Fibroblast of pulmonary artery (primary cell): ENCODE measurements at places on chromosomes 7 and 10.

DNA sequence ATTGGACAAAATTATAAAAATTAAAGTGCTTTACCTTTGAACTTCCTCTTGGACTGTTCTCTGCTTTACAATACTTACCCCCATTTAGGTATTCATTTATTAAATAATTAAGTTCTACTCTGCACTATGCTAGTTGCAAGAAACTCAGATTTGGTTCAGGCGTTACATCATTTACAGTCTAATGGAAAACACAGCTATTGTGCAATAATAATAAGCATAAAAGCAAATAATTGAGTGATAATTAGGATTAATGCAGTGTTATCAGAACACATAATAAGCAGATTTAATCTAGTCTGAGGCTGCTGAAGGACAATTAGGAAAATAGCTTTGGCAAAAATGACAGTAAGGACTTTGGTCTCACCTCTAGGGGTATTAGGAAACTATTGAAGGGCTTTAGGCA lies 493.2 kb upstream of the ADARB2 start:
- no peak for DNase-seq

- DNase-seq = no peak
Observed at GRCh38 chr10:114654822-114655575, 3.1 kb downstream of the ABLIM1 start.

DNA sequence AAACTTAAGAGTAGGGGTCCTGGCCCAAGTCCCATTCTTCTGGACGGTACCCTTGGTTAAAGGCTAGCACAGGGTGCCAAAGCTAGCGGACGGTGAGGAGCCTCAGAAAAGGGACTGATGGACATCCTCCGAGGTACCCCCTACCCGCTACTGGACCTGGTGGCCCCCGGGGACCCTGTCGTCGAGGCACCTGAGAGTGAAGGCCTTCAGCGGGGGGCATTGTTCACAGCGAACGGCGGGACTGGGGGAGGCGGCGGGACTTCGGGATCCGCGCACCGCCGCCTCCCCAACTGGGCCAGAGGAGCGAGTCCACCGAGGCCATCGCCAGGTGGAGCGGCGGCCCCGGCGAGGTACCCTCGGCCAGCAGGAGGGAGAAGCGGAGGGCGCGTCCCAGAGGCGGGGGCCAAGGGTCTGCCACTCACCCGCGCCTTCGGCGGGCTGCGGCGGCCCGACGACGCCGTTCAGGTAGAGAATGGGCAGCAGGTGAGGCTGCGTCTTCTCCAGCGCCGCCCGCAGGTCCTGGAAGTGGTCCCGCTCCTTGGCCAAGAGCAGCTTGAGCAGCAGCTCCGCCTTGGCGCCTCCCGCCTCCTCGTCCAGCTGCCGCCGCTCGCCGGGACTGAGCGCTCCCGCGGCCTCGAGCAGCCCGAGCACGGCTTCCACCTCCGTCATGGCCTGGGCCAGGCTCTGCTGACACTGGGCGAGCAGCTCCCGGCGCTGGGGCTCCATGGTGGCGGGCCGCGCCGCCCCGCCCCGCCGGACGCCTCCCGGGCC lies 575 bp downstream of the DLG5 start:
- peak; percentile 32 for DNase-seq

DNA sequence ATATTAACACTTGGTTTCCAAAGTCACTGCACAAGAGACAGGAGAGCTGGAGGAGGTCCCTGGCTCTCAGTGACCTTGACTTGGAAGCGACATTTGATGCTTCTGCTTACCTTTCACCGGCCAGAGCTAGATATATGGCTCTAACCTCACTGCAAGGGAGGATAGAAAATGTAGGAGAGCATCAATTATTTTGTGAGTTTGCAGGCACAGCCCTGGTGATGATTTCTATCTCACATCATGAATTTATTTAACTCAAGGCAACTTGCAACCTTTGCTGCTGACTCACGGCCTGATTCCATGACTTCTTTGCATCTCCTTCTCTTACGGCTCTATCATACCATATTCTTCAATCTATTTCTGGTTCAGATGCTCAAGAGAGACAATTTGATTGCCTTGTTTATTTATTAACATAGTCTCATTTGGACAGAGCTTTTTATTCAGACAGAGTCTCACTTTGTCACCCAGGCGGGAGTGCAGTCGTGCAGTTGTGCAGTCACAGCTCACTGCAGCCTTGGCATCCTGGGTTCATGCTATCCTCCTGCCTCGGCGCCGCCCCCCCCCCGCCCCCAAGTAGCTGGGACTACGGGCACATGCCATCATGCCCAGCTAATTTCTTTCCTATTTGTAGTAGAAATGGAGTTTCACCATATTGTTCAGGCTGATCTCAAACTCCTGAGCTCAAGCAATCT lies 196.0 kb downstream of the REEP3 start:
- DNase-seq = no peak

DNA sequence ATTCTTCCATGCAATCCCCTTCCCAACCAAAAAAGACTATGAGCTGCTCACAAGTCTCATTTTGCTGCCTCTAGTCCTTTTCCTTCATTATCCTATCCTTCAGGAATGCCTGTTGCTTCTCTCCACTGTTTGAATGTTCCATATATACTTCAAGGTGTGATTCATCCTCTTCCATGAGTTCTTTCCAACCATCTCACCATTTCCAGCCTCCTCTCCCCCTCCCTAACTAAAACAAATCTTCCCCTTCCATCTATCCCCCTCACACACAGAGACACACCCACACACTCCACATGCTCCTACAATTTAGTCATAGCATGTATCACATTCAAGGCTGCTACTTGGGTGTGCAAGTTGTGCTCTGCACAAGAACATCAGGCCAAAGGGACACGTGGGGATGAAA lies 254.3 kb downstream of the DYNC1I1 start:
- no peak for DNase-seq

DNA sequence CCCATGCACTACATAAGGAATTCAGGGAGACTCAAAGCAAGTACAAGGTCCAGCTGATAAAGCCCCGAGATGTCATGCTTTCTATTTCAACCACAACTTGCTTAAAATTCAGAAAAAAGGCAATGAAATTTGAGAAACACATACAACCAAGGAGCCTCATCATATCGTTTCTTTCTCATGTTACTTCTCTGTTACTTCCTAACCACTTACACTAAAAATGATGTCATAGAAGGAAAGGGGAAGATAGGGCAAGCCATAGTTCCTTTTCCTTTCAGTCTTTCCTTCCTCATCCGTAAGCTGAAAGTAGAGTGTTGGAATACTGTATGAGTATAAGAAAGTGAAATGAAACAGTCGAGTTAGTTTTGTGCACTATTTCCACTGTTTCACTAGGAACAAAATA lies 27.9 kb upstream of the CDK14 start:
- no peak for DNase-seq

- DNase-seq = no peak
Observed at GRCh38 chr7:1550005-1550845, 5.8 kb downstream of the TMEM184A start.

DNA sequence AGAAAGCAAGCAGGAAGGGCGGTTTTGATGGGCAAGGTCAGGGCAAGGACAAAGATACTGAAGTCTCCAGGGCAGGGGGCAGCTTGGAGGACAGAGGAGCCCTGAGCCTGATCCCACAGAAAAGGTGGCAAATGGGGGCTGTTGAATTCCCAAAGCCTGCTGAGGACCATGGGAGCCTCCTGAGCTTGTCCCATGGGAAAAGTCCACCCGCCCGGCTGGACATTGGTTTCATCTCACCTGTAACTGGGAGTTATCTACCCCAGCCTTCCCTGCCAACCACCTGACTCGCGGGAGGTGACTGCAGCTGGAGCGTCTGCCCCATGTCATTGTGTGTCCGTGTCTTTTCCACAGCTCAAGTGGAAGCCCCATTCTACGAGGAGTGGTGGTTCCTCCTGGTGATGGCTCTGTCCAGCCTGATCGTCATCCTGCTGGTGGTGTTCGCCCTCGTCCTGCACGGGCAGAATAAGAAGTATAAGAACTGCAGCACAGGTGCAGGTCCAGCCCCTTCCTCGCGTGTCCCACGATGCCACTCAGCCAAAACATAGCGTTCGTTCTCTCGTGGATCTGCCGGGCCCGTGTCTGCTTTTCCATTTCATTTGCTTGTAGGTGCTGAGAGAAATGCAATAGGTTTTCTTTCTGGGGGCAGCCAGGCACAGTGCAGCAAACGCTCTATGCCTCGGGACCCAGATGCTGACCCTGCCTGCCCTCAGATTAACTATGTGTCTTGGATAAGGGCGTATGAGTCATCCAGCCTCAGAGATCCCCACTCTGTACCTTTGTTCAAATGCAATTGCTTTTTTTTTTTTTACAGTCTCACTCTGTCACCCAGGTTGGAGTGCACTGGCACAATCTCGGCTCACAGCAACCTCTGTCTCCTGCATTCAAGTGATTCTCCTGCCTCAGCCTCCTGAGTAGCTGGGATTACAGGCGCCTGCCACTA lies 444.5 kb upstream of the FOXK1 start:
- no peak for DNase-seq

DNA sequence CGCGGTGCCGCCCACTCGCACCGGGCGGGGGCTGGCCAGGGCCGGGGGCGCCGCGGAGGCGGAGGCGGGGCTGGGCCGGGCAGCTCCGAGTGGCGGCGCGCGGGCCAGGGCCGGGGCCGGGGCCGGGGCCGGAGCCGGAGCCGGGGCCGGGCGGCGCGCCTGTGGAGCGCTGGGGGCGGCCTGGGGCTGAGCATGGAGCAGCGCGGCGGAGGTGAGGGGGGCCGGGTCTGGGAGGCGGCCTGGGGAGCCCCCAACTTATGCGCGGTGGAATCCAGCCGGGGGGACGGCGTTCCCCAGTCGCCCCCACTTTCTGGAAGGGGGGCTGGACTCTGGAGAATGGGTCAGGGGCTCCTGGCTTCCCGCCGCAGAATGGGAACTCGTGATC lies at the start of gene LZTS2:
TSS of gene LZTS2 (plus strand) at position 67 of the 385 bp plus-strand sequence. CDS start 2,731 bp downstream, outside the sequence.
- DNase-seq = no peak

DNA sequence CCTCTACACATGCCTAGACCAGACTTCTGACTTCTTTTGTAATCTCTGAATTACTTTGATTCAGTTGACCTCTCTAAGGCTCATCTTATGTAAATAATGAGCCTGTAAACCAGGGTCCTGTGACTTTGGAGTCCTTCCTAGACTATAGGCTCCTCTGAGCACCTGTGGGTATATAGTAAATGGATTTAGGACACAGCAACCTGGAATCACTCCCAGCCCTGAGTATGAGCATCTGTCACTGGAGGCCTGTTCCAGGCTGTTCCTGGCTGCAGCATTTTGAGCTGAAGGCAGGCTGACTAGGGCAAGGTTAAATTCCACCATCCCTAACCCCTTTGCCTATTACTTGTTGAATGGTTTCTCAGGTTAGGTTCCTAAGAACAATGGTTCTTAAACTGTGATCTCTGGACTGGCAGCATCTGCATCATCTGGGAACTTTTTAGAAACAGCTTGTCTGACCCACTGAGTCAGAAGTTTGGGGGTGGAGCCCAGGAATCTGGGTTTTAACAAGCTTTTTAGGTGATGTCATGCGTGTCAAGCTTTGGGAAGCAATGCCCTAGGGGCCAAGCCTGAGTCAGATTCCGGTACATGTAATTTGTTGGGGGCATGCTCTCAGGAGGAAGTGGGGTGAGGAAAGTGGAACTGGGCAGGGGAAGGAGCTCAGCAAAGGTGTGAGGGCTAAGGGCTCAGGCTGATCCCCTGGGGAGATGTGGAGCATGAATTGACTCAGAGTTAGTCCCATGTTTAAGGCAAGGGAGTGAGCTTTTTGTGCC lies 28.2 kb downstream of the MINDY4 start:
- DNase-seq = peak; percentile 89

- no peak for DNase-seq
Observed at GRCh38 chr10:127020260-127020659, 115.0 kb downstream of the DOCK1 start.

- no peak for DNase-seq
Observed at GRCh38 chr7:81301815-81302214, 383.0 kb upstream of the SEMA3C start.

- DNase-seq = no peak
Observed at GRCh38 chr7:87267239-87267900, 47.8 kb upstream of the TMEM243 start.

DNA sequence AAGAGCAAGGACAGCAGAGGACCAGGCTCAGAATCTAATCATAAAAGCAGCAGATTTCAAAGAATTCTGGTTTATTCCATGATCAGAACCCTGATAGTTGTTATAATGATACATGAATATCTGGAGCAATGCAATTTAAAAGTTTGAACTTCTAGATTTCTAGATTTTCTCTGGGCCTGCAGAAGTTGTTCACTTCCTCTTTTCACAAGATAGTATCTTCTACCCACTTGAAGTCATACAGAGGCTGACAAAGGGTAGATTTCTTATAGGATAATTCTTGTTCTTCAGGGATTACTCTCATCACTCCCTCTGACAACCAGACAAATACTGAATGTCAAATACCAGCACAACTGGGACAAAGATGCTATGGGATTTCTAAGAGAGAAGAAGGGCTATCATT lies 320.0 kb upstream of the ETV1 start:
- DNase-seq = no peak
